ENCODE measurements at places on chromosomes 6 and 20.
A peak's percentile ranks its signal among the peaks of the same experiment; 100 is the strongest.

GRCh38 chr6:109397020-109397419 is 14.8 kb upstream of the CD164 start:
- peak; percentile 77 for ATAC-seq

DNA sequence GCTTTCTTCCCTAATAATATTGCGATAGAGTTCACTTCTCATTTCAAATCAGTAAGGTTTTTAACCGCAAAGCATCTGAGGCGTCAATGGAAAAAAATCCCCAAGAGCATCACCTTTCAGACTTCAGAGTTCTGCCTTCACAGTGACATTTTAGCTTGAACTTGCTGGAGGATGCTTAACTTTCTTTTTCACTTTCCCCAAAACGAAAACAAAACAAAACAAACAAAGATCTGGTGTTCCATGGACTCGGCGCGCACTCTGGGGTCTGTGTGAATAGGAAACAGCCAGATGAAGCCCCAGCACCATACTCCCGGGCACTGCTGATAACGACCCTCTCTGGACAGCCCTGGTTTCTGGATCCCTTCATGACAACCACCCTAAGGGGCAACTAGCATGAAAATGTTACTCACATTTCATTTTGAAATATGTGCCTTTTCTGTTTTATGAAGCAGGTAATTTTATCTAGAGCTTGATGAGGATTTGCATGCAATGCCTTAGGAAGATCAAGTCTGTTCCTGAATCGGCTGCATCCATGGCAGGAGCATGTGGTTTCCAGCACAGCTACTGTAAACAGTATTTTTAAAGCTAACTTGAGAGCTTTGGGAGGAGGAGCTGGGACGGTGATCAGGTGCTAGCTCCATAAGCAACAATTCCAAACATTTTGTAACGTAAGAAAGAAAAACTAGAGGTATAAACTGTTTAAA is 44.5 kb downstream of the RAMACL start:
- no peak for ATAC-seq

DNA sequence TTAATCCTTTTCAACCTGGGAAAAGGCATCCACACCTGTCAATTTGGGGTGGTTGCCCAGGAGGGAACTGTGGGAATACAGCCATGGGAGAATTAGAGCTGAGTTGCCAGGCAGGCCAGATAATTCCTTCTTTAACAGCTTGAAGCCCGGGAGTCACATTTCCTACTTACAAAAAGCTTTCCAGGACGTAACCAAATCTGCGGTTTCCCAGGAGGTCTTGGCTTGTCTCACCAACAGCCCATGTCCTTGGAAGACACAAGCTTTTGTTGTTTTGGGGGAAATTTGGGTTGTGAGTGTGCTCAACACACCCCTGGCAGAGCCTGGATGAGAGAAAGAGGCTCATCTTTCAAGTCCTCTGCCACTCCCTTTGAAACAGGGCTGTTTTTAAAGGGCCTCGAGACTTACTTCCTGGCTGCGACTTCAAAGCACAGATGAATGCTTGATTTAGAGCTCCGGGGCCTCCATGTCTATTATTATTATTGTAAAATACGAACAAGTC is 465.9 kb upstream of the BTBD3 start:
- no peak for ATAC-seq

DNA sequence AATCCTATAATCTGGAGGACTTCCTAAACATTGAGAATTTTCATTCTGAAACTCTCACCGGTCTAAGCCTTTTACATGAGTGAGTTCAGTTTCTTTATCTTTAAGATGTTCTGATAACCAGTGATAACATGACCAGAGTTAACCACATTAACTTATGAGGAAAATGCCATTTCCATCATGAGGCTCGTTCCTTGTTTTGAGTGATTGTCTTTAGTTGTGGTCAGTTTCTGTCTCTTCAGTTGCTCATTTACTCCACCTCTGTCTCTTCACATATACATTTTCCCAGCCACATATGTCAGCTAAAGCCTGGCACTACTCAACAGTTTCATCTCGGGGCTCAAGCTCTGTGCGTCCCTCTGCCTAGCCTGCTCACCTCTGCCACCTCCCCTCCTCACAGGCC is 70.4 kb downstream of the JAG1 start:
- no peak for ATAC-seq

DNA sequence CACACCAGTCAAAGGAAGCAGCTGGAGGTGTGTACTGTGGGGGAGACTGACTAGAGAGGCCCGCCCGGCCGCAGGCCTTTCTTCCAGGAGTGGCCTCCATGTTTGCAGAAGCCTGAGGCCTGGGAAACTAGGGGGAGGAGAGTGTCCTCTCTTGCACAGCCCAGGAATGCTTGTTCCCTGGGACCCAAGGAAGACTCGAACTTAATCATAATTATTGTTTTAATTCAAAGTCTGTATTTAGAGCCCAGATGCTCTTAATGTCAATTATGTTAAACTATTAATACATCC is 23.1 kb downstream of the BNIP5 start:
- no peak for ATAC-seq

DNA sequence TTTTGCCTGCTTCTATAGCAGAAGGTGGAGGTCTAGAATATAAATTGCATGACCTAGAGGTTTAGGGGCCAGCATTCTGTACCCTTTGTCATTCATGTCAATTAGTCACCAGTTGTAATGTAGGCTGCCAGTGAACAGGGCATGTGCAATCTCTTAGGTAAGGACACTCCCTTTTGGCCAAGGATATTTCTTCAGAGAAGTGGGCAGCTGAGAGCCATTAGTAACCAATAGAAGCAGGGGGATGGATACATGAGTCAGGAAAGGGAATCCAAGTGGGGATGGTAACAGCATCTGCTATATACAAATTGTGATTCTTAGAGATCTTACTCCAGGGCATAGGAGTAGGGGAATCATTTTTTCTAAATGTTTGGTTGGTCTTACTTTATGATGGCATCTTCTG is 494.2 kb upstream of the JAG1 start:
- no peak for ATAC-seq

DNA sequence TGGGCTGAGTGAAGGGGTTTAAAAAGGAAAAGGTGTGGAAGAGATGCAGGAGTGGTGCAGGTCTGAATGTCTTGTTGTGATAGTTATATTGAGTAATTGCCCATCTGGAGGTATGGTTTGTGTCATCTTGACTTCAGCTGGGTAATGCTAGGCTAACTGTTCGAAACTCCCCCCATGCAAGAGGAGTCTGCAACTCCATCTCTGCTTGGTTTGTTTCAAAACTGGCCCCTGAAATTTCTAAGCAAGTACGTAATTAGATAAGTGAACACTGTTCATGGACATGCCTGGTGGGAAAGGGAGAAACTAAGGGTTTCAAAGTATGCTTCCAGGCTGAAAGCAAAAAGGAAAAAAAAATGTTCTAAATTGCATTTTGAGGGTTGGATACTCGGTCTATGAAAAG is 17.1 kb downstream of the TTK start:
- no peak for ATAC-seq

- no peak for ATAC-seq
Observed at GRCh38 chr6:135243871-135244796, 63.0 kb downstream of the MYB start.

- no peak for ATAC-seq
Observed at GRCh38 chr6:148878683-148879082, 131.9 kb downstream of the UST start.

- ATAC-seq: peak; percentile 21
Observed at GRCh38 chr20:50848846-50849673, 54.2 kb downstream of the BCAS4 start.

DNA sequence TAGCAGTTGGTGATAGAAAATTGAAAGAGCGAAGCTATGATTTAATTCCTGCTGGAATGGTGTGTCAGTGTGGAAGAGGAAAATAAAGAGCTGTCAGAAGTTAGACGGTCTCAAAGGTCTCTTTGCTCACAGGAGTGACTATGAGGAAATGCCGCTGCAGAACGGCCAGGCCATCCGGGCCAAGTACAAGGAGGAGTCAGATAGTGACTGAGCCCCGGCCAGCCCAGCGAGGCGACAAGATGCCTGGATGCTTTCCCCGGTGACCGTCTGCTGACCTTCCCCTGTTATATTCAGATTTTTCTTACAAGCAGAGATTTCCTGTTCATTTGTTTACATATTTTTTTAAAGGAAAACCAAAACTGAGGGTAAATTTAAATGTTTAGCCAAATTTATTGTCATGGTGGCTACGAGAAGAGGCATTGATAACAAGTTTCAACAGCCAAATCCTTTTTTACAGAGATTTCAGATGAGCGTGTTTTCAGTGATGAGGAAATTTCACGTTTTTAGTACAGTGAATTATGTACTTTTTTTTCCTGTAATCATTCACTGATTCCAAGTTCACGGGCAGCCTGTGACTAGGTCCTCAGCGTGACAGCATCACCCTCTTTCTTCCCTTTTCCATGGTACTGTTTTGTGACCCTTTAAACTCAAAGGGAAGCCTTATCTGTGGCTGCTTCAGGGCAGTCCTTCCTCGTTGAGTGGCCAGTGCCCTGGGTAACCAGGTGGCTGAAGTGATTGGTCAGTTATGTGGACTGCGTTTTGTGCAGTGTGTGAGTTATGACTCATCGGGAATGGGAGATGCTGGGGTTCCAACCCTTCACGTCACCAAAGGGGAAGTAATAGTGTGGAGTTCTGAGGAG is 12.6 kb downstream of the DYNLT1 start:
- ATAC-seq: peak; percentile 64

DNA sequence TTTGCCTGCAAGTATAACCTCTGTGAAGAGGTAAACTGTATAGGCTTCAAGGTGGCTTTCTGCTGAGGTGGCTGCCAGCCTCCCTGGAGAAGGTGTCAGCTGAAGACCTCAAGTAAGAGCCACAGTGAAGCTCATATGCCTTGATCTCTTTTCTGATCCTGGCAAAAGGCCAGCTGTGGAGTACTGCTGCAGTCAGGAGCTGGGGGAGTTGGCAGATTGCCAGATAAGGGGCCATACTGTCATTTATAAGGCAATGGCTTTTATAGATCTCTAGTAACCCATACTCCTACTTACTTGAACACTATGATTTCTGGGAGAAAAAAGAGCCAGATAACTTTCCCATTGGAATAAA is 8.8 kb upstream of the CEP85L start:
- peak; percentile 22 for ATAC-seq

DNA sequence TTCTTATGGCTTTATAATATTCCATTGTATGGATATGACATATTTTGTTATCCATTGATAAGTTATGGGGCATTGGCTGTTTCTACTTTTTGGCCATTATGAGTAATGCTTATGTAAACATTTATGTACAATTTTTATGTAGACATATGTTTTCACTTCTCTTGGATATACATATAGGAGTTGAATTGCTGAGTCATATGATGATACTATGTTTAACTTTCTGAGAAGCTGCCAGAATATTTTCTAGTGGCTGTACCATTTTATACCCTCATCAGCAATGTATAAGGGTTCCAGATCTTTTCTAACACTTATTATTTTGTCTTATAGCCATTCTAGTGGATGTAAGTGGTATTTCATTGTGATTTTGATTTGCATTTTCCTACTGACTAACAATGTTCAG is 23.1 kb downstream of the OTOR start:
- ATAC-seq: no peak

DNA sequence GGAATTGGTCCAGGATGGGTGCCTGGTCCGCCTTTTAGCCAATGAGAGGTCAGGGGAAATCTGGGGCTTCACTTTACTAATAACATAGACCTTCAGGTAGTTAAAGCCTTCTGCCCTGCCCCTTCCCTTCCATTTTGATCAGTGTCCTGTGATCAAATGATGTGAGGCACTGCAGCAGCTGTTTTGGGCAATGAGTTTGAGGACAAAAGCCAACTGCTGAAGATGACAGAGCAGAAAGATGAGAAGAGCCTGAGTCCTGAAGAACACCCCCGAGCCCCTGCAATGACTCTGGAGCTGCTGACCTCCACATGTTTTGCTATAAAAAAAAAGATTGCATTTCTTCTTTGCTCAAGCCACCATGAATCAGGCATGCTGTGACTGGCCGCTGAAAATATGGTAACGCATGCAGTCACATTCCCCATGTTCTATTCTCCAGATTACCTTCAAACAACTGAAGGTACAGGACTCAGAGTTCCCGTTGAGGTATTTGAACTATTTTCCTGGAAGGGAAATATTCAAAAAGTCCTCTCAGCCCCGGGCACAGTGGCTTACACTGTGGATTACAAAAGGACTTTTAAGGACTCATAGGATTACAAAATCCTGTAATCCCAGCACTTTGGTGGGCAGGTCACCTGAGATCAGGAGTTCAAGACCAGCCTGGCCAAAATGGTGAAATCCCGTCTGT is 45.7 kb upstream of the B4GALT5 start:
- ATAC-seq: no peak

DNA sequence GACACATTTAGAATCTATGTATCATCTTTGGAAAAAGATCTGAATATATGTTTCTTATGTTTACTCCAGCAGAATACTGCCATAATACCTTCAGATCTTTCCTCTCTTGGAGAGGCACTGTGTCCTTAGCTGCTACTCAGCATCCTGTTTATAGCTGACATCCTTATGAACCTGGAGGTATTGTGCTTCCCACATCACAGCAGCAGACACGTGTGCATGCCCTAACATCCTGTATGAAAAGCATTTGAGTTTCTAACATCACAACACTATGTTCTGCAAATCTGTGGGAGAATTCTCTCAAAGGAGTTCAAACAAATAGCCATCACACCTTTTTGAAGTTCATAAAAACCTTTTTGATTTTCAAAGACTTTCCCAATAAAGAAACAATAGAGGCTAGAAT is 216.0 kb downstream of the GJA1 start:
- no peak for ATAC-seq

GRCh38 chr20:11270566-11270965 is 596.8 kb upstream of the JAG1 start:
- ATAC-seq: no peak

- ATAC-seq: no peak
Observed at GRCh38 chr6:90098627-90099026, 198.0 kb downstream of the BACH2 start.

DNA sequence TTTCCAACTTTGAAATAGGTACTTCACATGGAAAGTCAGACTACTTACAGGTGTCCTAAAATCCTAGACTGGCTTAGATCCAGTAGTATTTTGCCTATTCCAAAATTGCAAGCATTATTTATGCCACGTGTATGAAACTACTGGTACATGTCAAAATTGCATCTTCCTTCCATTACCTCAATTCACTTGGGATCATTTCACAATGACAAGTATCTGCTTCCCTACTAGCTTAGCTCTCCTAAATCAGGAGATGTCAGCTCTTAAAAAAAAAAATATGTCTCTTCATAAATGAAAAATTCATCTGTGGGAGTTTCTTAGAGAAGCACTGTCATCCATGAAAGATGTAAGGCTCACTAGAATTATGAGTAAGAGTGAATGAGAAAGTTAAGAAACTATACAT is 466.6 kb upstream of the MANEA start:
- no peak for ATAC-seq

GRCh38 chr20:3550837-3551236 is 80.0 kb downstream of the ATRN start:
- no peak for ATAC-seq

GRCh38 chr6:96923400-96923799 is 1.1 kb upstream of the KLHL32 start:
- no peak for ATAC-seq

Data from motor neuron (in vitro differentiated cells).